Activated CD4-positive, alpha-beta T cell treated with anti-CD3 and anti-CD28 coated beads, Interleukin-2, amount 10 ng/mL, durations not matched to agents 24 days and 14 days (primary cell): ENCODE measurements at places on chromosomes 4 and X. TPM values are rescaled to one million over a fixed set of nuclear protein-coding genes. Genes with fewer than 3 reads are reported as not detected.

SSX4B gene
- not detected in 2 replicates for total RNA-seq

P2RY8 gene
- 19.1 and 19.5 TPM in 2 replicates for total RNA-seq

MMAA gene
- total RNA-seq = 18.9 and 19.5 TPM in 2 replicates

DDX53 gene
- total RNA-seq = not detected in 2 replicates

FAM47A gene
- not detected in 2 replicates for total RNA-seq

IL2 gene
- 965 and 976 TPM in 2 replicates for total RNA-seq

SPATA4 gene
- total RNA-seq = 0.12 TPM in 1 of 2 replicates, not detected in the other

CXCL3 gene
- not detected in 2 replicates for total RNA-seq

CXCL5 gene
- total RNA-seq = not detected in 2 replicates

NHSL2 gene
- 0.07 and 0.19 TPM in 2 replicates for total RNA-seq

NDUFC1 gene
- 53.5 and 56.5 TPM in 2 replicates for total RNA-seq

CDX4 gene
- total RNA-seq = not detected in 2 replicates

BEX4 gene
- 4.2 and 5.9 TPM in 2 replicates for total RNA-seq

FGG gene
- not detected in 2 replicates for total RNA-seq

CEP135 gene
- 16.3 and 16.9 TPM in 2 replicates for total RNA-seq

ANKRD17 gene
- 67.4 and 76.5 TPM in 2 replicates for total RNA-seq

NPFFR2 gene
- not detected in 2 replicates for total RNA-seq

WWC2 gene
- total RNA-seq = 0.40 and 0.45 TPM in 2 replicates

UCHL1 gene
- 0.26 and 0.35 TPM in 2 replicates for total RNA-seq

FGF13 gene
- not detected in 2 replicates for total RNA-seq

ODAPH gene
- 0.43 and 0.47 TPM in 2 replicates for total RNA-seq

XAGE1A gene
- not detected in 2 replicates for total RNA-seq

EVC gene
- 1.8 and 1.9 TPM in 2 replicates for total RNA-seq

NRK gene
- not detected in 2 replicates for total RNA-seq

IGSF1 gene
- total RNA-seq = not detected in 2 replicates

GNPDA2 gene
- 18.8 and 18.9 TPM in 2 replicates for total RNA-seq

DUSP9 gene
- 0.19 and 0.24 TPM in 2 replicates for total RNA-seq

XK gene
- 0.14 and 0.17 TPM in 2 replicates for total RNA-seq

LDB2 gene
- not detected in 2 replicates for total RNA-seq

GNRHR gene
- total RNA-seq = not detected in 2 replicates

SOD3 gene
- total RNA-seq = not detected in 2 replicates

CTAG1B gene
- not detected in 2 replicates for total RNA-seq

RPL39 gene
- total RNA-seq = 2,109 and 2,135 TPM in 2 replicates

CFAP97 gene
- total RNA-seq = 56.6 and 59.3 TPM in 2 replicates

SMPX gene
- not detected in 2 replicates for total RNA-seq

STPG2 gene
- total RNA-seq = not detected in 2 replicates

FHDC1 gene
- 0.05 TPM in 2 replicates for total RNA-seq

MGARP gene
- total RNA-seq = 0.14 and 0.21 TPM in 2 replicates

C4orf17 gene
- not detected in 2 replicates for total RNA-seq

USP27X gene
- total RNA-seq = 1.6 and 2.4 TPM in 2 replicates

LANCL3 gene
- 0.16 and 0.28 TPM in 2 replicates for total RNA-seq

SYN1 gene
- 0.49 and 0.54 TPM in 2 replicates for total RNA-seq

WAS gene
- total RNA-seq = 99.0 and 104 TPM in 2 replicates

IRS4 gene
- total RNA-seq = 0.05 and 0.09 TPM in 2 replicates

HS6ST2 gene
- total RNA-seq = 0.78 and 1.2 TPM in 2 replicates

SCD5 gene
- total RNA-seq = 0.63 and 0.95 TPM in 2 replicates

PRDM8 gene
- total RNA-seq = 3.6 and 4.6 TPM in 2 replicates

CFAP99 gene
- total RNA-seq = not detected in 2 replicates

CXCL11 gene
- 0.54 TPM in 1 of 2 replicates, not detected in the other for total RNA-seq

NLGN3 gene
- total RNA-seq = 1.0 and 1.1 TPM in 2 replicates

TCEAL5 gene
- not detected in 2 replicates for total RNA-seq
